NCI-H748 treated with DMSO at 0.1 percent for 48 hours (cell line): ENCODE measurements at places on chromosomes 4 and X.

GRCh38 chr4:6884341-6884870 is 25.2 kb upstream of the TBC1D14 start:
- DNase-seq: no peak

DNA sequence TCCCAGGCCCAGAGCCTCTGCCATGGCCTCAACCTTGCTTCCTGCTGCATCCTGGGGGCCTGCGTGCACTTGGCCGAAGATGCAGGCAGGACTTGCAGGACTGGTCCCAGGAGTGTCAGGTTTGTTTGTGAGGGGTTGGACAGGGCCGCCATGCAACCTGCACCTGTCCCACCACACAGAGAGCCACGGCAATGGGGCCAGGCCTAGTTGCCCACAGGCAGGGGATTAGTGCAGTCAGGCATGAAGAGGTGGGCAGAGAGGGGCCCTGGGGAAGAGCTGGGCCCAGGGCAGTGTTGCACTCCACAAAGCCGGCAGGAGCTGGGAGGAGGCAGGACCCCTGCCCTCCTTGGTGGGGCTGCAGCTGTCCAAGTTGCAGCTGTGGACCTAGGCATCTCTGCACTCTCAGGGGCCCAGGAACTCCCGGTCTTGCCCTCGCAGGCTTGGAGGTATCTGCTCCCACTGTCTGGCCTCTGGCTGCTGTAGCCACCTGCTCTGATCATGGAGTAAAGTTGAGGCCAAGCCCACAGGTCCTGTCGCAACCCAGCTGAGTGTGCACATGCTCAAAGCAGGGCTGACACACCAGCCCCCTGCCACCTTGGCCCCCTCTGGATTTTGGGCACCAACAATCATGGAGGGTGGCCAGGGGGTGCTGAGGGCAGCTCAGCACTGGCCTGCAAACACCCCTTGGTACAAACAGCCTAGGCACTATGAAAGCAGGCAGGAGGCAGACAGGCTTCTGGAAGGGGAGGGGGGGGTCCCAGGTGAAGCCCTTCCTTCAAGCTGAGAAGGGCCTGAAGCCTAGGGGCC is 190.4 kb upstream of the PCDH10 start:
- no peak for DNase-seq

GRCh38 chr4:175252642-175253041 is 334.5 kb downstream of the ADAM29 start:
- no peak for DNase-seq

DNA sequence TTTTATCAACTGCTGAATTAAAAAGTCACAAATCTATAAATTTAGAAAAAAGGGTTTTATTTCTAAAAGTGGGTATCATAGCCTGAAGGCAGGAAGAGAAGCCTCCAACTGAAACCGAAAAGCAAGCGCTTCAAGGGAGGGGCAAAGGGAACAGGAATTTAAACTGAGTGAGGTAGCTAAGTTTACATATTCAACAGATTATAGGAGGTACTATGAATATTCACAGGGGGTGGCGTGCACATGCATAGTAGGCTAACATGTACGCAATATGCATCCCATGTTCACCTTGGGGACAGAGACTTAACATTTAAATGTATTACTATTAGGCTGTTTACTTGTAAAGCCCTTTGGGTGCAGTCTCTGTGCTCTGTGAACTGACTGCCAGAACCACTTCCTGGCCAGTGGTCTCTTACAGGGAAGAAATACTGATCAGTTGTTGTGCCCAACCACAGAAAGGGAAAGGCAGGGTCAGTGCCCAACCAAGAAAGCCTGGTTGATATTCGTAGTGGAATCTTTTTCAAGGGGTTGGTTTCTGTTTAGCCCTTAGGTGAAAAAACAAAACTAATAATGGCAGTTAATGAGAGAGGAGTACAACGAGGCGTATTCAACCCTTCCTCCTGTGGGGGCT is 168.7 kb upstream of the GALNTL6 start:
- DNase-seq: no peak

GRCh38 chr4:4519297-4519894 is 22.5 kb downstream of the STX18 start:
- no peak for DNase-seq

GRCh38 chr4:1246901-1247863 is 1.7 kb downstream of the CTBP1 start:
- no peak for DNase-seq

DNA sequence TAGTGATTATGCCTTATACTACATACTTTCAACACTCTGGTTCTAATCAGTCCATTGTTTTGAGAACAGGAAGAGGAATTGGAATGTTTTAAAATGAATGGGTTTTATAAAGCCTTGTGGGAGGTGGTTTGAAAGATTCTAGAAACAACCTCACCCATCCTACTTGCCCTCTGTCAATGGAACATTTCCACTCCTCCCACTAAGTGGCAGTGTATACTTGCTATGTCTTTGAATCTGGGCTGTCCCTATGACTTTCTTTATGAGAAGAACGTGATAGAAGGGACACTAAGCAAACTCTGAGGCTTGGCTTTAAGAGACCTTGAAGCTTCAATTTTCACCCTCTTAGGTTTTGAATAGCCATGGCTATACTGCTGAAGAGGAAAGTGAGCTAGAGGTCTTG is 611.2 kb downstream of the PPP4R3C start:
- no peak for DNase-seq

DNA sequence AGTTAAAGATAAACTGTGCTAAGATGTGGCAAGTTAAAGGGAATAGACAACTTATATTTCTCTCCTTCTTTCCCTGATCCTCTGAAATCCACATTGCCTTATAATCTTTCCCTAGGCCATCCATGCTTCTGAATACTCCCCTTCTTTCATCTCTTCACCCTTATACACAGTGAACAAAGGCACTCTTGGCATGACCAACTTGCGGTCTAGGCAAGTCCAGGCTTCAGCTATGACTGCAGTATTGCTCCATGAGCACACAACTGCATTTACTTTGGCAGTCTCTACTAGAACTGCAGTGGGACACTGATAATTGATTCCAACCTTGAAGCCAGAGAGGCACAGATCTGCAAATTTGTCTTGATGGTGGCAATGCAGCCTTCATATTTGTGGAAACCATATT is 24.2 kb upstream of the UBA6 start:
- no peak for DNase-seq

- no peak for DNase-seq
Measured at GRCh38 chr4:17280261-17281018, 231.4 kb downstream of the QDPR start.

DNA sequence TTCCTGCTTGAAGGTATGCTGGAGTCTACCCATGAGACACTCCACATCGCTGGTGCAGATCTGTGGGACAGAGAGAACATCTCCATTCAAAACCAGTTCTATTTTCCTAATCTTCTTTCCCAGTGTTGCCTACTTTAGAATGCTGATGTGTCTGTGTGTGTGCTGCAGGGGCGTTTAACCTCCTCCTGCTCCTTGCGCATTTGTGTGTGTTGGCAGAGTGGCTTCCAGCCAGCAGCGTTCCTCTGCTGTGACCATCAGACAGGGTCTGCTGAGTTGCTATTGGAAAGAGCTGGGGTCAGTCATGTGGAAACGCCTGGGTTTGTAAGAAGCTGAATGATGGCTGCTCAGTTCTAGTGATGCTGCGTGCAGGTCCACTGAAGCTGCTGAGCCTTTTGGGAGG is 223.6 kb downstream of the RBMX2 start:
- no peak for DNase-seq
